Fibroblast of villous mesenchyme (primary cell): ENCODE measurements at places on chromosomes 7 and 10. TPM values are rescaled to one million over a fixed set of nuclear protein-coding genes. Genes with fewer than 3 reads are reported as not detected.
A peak's percentile ranks its signal among the peaks of the same experiment; 100 is the strongest.

DNA sequence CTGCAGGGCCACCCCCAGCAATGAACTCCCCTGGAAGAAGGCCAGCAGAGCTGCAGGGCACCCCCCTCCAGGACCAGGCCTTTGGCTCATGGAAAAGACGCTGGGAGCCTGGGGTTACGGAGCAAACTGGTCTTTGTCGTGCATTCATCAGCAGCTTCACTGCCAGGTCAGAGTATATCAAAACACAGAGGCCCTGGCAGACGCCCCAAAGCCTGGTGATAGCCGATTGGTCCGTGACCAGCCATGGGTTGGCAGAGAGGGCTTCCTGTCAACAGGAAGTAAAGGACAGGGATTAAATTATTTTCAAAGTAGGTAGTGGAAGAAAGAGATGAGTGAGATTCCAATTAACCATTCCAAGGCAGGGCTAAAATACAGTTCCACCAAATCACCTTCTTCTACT is 9.0 kb downstream of the PRKAG2 start:
- no peak for DNase-seq

DNA sequence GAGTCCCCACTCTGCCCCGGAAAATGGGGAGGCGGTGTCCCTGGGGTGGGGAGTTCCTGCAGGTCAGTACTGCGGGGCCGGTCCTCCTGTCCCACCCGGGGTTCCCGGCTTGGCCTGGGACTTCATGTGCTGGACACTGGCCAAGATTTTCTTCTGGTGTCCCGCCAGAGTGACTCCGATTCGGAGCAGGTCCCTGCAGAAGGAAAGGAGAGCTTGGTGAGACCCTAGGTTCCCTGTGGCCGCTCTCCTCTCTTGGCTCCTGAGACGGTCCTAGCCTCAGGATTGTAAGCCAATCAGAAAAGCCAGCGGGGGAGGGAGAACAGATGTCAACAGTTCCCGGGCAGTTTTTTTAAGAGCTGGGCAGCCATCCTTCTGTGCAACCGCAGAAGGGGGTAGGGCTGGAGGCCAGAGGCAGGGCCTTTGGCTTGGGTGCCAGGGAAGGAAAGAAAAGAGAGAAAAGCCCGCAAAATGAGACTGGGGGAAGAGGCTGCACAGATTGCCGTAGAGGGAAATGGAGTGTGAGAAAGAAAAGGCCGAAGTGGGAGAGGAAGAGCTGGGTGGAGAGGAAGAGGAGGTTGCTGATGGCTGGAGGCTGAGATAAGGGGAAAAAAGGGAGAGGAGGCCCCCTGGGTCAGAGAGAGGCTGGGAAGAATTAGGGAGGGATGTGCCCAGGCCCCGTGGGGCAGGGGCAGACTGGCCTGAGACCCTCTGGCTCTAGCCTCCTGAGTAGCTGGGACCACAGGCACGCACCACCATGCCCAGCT is 23.7 kb downstream of the EPHB4 start:
- peak; percentile 93 for DNase-seq

PRTFDC1 gene
- total RNA-seq = 13.4 and 14.8 TPM in 2 replicates

- no peak for DNase-seq
These were observed 81.9 kb upstream of the PDCD4 start for GRCh38 chr10:110789604-110790433.

DNA sequence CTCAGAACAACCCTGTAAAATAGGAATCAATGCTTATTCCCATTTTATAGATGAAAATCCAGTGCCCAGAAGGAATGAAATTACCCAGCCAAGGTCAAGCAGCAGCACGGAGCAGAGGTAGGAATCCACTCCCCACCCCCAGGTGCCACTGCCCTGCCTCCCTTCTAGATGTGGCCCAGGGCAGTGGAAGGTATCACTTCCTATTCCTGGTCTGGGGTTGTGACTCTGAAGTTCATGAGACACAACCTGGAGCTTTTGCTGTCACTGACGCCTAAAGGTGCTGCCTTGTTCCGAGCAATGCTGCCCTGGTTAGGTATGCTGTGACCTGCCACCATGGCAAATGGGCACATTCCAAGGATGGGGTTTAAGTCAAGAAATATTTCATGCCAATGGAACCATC is 53.6 kb downstream of the PIK3AP1 start:
- no peak for DNase-seq
